ENCODE measurements at places on chromosomes 6 and 20.

- DNase-seq = no peak
Measured at GRCh38 chr6:79971193-79971592, 23.8 kb upstream of the ELOVL4 start.

DNA sequence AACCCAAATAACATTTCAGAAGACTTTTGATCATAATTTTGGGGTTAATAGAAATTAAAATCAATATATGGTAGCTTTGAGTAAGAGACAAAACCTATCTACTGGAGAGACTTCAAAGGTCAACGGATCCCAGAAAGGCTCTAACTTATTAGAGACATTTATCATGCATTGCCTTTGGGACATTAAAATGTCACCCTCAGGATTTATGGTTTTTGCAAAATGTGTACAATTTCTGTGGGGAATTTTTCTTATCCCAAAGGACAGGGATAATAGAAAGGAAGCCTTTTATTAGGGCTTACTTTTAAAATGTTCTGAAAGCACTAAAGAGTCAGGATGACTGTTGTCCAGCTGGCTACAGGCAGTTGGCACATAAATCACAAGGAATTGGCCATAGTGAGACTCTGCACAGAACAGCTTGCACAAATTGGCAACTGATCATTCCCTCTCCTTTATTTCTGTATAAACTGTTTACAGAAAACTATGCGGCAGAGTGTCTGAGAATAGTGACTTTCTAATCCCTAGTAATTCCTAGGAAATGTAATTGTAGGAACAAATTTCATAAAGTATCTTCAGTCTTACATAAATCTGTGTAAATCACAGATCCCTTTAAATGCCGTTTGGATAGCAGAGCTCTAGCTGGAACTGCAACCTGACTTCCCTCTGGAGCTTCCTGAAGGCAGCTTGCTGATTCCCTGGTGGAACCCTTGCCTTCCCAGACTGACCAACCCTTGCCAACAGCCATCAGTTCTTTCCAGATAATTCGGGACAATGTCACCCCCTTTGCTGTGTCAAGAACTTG is 201.1 kb upstream of the PREP start:
- DNase-seq = no peak

GRCh38 chr6:168123165-168123911 is 44.3 kb upstream of the FRMD1 start:
- no peak for DNase-seq

GRCh38 chr6:135382182-135382628 is 115.3 kb downstream of the AHI1 start:
- DNase-seq = no peak

GRCh38 chr6:67887747-67888545 is 747.1 kb upstream of the ADGRB3 start:
- DNase-seq = no peak

GRCh38 chr6:13278164-13278563 is 50.2 kb downstream of the TBC1D7 start:
- no peak for DNase-seq

DNA sequence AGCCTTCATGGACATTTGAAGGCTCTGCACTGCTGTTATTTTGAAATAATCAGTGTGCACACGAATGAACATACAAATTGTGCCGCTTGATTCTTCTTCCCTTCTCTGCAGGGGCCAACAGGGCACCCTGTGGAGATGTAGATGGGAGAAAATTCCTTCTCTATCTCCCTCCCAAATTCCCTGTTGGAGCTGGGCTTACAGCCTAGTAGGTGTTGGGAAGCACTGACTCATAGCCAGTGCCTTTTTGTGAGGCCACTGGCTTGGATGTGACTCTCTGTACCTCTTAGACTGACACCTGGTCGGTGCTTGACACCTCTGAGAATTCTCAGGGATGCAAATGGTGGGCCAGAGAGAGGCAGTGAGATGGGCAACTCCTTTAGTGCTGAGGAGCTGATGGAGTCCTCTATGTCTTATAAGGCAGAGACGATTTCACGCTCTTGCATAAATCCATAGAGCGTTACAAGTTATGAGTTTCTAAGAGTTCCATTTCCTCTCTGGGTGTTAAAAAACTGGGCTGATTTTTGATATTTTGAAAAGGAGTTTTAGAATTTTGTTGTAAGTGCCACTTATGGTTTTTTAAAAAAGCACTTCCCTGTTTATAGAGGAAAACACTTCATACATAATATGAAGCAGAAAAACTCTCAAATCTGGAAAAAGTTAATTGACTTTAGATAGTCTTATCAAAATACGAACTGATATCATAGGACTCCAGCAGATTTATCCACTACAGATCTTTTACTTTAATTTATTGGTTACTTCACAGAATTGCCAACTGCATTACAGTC is 89.8 kb upstream of the MAP3K7 start:
- no peak for DNase-seq

GRCh38 chr6:55456016-55456415 is 123.0 kb downstream of the HMGCLL1 start:
- no peak for DNase-seq

GRCh38 chr6:92297101-92297500 is 1122.3 kb downstream of the EPHA7 start:
- no peak for DNase-seq

DNA sequence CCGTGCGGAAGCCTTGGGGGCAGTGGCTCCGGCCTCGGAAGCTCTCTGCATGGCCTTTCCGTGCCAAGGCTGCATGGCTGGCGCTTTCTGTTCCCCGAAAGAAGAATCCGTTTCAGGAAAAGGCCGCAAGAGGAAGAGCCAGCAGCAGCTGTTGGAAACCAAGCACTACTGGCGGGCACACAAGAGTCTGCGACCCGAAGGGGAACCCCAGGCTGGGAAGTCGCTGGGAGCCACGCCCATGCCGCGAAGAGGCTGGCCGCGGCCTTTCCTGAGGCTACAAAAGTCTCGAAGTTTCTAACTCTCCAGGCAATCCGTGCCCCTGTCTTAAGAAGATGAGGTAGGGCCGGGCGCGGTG is at the start of gene CGAS:
Gene CGAS (minus strand): TSS at position 191 of the 355 bp plus-strand sequence. CDS start 116 bp downstream, at position 75.
- DNase-seq = peak; percentile 88

GRCh38 chr6:56299916-56300315 is 52.5 kb upstream of the COL21A1 start:
- no peak for DNase-seq

GRCh38 chr20:44215125-44215524 is 4.6 kb upstream of the OSER1 start:
- DNase-seq = peak; percentile 75

DNA sequence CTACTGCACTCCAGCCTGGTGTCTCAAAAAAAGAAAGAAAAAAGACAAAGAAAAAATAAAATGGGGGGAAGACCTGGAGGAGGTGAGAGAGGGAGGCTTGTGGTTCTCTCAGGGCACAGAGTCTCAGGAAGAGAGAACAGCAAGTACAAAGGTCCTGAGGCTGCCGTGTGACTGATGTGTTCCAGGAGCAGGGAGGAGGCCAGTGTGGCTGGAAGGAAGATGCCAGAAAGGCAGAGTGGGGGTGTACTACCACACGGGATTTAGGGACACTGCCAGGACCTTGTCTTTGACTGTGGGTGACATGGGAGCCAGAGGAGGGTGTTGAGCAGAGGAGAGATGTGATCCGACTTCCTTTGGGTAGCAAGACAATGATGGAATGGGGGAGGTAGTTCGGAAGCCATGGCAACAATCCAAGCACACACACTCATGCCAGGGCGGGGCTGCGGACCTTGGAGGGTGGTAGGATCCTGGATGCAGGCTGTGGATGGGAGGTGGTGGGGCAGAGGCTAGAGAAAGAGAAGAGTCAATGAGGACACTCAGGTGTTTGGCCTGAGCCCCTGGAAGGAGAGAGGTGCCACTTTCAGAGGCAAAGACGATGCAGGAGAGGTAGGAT is 136.4 kb upstream of the PTPN1 start:
- DNase-seq = no peak

DNA sequence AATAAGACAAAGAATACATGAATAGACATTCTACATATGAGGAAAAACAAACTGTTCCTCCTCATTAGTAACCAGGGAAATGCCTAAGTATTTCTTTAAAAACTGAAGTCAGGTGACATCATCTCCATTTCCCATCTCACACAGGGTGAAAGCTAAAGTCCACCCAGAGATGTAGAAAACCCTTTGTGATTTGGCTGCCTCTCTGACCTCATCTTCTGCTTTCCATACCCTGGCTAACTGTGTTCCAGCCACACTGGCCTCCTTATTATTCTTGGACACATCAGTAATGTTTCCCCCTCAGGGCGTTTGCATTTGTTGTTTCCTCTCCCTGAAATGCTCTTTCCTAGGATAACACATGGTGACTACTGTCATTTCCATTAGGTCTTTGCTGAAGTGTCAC is 40.4 kb downstream of the ESF1 start:
- DNase-seq = no peak

GRCh38 chr6:22083119-22083518 is 213.7 kb downstream of the PRL start:
- no peak for DNase-seq

- DNase-seq = no peak
Measured at GRCh38 chr6:121608270-121608669, 172.8 kb downstream of the GJA1 start.

GRCh38 chr20:18729231-18729825 is 84.3 kb upstream of the SCP2D1 start:
- DNase-seq = no peak

DNA sequence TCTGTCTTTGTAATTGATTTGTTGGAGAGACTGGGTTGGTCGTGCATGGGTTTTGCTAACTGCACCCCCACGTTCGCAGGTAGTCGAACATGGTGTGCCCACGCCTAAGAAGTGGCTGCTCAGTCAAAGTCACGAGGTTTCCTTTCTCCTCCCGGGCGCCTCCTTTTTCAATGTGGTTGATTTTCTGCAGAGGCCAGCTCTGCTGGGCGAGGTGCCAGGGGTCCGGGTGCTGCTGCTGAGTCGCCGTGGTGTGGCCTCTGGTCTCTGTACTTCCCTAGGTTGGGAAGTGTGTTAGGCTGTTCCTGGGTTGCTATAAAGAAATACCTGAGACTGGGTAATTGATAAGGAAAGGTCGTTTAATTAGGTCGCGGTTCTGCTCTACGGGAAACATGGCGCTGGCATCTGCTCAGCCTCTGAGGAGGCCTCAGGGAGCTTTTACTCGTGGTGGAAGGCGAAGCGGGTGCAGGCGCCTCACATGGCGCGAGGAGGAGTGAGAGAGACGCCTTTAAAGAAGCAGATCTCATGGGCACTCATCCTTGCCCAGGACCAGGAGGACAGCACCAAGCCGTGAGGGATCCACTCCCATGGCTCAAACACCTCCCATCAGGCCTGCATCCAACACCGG is 14.1 kb downstream of the OSBPL2 start:
- no peak for DNase-seq

DNA sequence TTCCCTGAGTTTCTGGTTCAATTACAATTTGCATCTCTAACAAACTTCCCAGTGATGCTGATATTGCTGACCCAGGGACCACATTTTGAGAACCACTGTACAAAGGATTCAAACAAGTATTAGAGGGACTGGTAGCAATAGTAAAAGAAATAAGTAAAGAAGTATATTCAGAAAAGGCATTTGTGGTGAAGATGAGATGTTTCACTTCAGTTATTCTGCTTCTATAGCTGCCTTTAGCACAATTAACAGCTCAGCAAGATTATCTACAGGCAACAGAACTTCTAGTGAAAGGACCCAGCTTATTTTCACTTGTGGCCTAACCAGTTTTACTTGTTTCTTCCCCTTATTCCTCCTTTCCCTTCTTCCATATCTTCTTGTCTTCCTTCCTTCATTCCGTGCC is 149.4 kb downstream of the PHF3 start:
- DNase-seq = no peak

DNA sequence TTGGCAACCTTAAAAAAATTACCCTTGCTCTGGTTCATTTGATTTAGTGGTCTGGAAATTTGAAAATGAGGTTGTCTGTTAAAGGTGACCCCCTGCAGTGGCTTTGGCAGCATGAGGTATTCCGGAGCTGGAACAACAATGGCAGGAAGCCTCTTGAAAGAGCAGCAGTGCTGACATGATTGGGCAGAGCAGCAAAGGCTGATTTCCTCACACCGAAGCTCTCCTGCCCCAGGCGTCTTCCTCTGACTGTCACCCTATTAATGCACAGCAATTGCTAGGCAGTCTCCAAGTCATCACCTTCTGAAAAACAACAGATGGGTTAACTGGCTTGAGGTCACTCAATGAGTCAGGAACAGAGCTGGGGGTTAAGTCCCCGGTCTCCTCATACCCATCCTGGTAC is 241.8 kb upstream of the MMS22L start:
- no peak for DNase-seq

DNA sequence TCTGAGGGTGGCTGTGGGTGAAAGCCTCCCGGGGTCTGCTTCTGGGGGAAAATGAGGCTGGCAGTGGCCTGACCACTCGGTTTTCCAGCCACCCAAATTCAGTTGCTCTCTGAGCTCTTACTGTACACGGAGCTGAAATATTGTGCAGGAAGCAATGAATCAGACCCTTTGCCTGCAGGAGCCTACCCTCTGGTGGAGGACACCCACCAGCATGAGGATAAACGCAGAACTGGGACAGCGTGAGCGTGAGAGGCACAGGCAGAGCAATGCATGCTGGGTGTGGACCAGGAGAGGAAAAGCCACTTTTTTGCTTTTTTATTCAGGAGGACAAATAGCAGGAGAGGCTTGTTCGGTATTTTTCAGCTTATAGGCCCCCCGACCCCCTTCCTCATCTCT is 298.0 kb downstream of the QKI start:
- DNase-seq = no peak

DNA sequence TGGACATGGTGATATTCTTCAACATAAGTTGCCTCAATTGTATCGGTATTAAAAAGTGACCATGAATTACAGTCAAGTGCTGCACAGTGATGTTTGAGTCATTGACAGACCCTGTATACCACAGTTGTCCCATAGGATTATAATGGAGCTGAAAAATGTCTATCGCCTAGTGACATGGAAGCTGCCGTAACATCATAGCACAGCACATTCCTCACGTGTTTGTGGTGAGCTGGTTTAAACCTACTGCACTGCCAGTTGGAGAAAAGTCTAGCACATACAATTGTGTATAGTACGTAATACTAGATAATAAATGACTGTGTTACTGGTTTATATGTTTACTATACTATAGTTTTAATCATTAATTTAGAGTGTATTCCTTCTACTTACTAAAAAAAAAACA is 150.2 kb downstream of the CDH26 start:
- no peak for DNase-seq

DNA sequence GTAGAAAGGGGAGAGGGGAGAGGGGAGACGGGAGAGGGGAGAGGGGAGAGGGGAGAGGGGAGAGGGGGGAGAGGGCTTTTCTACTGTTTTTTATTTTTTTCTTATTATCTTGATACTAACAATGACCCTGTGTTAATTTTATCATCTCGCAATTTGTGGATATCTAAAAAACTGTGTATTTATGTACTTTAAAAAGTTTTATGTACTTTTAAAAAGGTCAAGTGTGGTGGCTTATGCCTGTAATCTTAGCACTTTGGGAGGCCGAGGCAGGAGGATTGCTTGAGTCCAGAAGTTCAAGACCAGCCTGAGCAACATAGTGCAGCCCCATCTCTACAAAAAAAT is 5.5 kb upstream of the PRIM2 start:
- DNase-seq = no peak

DNA sequence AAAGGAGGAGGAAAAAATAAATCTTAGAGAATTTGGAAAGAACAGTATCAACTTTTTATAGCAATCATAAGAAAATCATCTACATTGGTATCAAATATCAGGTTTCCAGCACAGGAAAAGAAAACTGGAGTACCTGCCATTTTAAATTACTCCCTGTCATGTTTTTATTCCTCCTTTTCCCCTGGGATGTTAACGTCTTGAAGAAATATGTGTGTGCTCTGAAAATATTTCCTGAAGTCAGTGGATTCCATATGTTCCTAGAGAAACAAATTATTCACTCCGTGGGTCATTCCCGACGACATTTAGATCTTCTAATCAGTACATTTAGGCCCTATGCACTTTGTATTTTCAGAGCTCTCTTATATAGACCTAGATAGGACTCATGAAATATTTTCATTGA is 42.0 kb upstream of the RSPO3 start:
- no peak for DNase-seq

All from CD4-positive, alpha-beta T cell treated with Interleukin-15 for 1 hour (primary cell).